Kidney (tissue), 22 donors: ENCODE measurements at places on chromosomes 7 and 10. TPM values are rescaled to one million over a fixed set of nuclear protein-coding genes. Genes with fewer than 3 reads are reported as not detected.

The HKDC1 gene
- total RNA-seq: 27.4 TPM

- DNase-seq: no peak
These were observed 84.7 kb downstream of the AUTS2 start for GRCh38 chr7:69683002-69683401.

GRCh38 chr10:110317866-110318850 lies 13.4 kb upstream of the SMNDC1 start:
- no peak for DNase-seq

- DNase-seq: no peak
These were observed 393.8 kb downstream of the EXOC4 start for GRCh38 chr7:133646472-133647315.

- DNase-seq: no peak
These were observed 994.1 kb downstream of the KCNMA1 start for GRCh38 chr10:76643511-76643911.

GRCh38 chr10:126432507-126432906 lies 44.2 kb upstream of the ADAM12 start:
- DNase-seq: no peak

GRCh38 chr10:118592675-118593330 lies 2.6 kb downstream of the PRLHR start:
- no peak for DNase-seq

GRCh38 chr10:116001262-116001857 lies 271.6 kb downstream of the GFRA1 start:
- DNase-seq: peak; percentile 63
